DND-41 (cell line): ENCODE measurements at places on chromosomes 7 and 10.

DNA sequence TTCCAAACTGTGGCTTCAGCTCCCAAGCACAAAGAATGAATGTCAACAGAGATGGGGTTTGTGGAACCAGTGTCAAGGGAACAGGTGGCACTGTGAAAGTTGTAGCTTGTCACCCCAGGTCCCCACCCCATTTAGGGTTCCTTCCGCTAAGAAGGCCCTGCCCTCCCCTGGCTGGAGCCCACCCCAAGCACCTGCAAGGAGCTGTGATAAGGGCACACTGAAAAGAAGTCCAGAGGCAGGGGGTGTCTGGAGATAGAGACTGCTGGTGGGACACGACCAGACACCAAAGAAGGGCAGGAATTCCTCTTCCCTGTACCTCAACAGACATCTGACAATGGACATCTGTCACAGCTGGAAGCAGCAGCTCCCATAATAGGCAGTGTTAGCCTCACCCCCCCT, 4.5 kb downstream of the GRID1 start:
- H3K4me1 ChIP-seq: no peaks in the 10 kb centered on the region
- no peaks in the 10 kb centered on the region for H3K36me3 ChIP-seq
- DNase-seq: no peak
- peaks cover 6% of the 10 kb centered on the region for H3K27me3 ChIP-seq
- H3K4me3 ChIP-seq: no peak overlapping the region

DNA sequence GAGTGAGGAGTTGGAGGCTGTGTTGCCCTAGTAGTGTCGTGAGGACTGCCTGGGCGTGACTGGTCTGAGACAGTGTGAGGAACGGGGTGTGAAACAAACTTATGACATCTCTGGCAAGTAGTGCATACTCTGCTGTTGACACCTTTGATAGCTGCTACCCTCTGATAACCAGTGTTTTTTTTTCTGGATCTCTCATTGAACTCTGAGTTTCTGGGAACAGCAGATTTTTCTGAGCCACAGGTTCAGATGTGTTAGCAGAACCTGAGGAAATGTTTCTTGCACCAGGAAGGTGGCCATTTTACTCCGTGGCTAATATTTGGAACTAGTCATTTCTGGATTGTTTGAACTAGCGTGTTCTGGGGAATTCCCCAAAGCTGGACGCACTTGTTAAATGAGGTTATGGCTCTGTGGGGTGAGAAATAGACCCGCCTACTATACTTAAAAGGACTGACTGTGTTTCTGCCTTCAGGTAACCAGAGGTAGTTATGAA, 52.9 kb downstream of the AUTS2 start:
- H3K27me3 ChIP-seq: no peaks in the 10 kb centered on the region
- H3K4me1 ChIP-seq: no peaks in the 10 kb centered on the region
- DNase-seq: no peak

- no peaks in the 10 kb centered on the region for H3K27me3 ChIP-seq
- H3K4me1 ChIP-seq: peaks cover 38% of the 10 kb centered on the region
- peaks cover 5% of the 10 kb centered on the region; the same call in 1 of the 2 replicates for H3K36me3 ChIP-seq
- peak overlapping the region; percentile 3; the same call in 1 of the 2 replicates for H3K27ac ChIP-seq
- no peak for DNase-seq
Measured at GRCh38 chr10:104326991-104327610, 11.2 kb downstream of the ITPRIP start.

DNA sequence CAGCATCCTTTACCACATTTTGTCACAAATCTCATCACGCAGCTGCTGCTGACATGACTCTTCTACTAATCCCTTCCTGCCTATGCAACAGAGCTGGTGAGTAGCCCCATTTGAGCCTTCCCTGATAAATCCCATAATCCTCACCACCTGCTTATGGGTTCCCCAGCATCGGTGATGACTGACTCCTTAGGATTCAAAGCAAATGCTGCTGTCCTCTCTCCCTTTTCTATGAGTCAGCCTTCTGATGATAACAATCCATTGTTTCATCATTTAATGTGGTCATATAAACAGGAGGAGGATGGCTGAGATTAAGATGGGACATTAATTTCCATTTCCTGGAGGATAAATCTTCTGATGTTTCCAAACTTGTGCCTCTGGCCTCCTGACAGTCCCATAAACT, 73.4 kb downstream of the SORCS1 start:
- DNase-seq: no peak
- H3K4me3 ChIP-seq: no peak overlapping the region
- no peaks in the 10 kb centered on the region for H3K27me3 ChIP-seq
- H3K36me3 ChIP-seq: no peaks in the 10 kb centered on the region
- H3K4me1 ChIP-seq: no peaks in the 10 kb centered on the region

GRCh38 chr10:48770561-48771089, 86.0 kb downstream of the WDFY4 start:
- no peaks in the 10 kb centered on the region for H3K27me3 ChIP-seq
- no peak overlapping the region for H3K4me3 ChIP-seq
- no peaks in the 10 kb centered on the region for H3K4me1 ChIP-seq
- H3K36me3 ChIP-seq: no peaks in the 10 kb centered on the region
- no peak overlapping the region for H3K27ac ChIP-seq

GRCh38 chr10:59456199-59456598, 93.8 kb upstream of the FAM13C start:
- H3K27me3 ChIP-seq: no peaks in the 10 kb centered on the region
- H3K4me1 ChIP-seq: no peaks in the 10 kb centered on the region
- no peak overlapping the region for H3K4me3 ChIP-seq
- H3K27ac ChIP-seq: no peak overlapping the region
- H3K36me3 ChIP-seq: no peaks in the 10 kb centered on the region
- DNase-seq: no peak

- no peaks in the 10 kb centered on the region for H3K4me1 ChIP-seq
- DNase-seq: no peak
- no peaks in the 10 kb centered on the region for H3K27me3 ChIP-seq
- no peak overlapping the region for H3K27ac ChIP-seq
- no peak overlapping the region for H3K4me3 ChIP-seq
- H3K36me3 ChIP-seq: peaks cover 3% of the 10 kb centered on the region; the same call in 1 of the 2 replicates
Measured at GRCh38 chr10:110931769-110932381, 12.5 kb downstream of the SHOC2 start.
